ENCODE measurements at places on chromosomes 12 and 14.

GRCh38 chr12:107328442-107329133 lies 235.2 kb upstream of the CRY1 start:
- DNase-seq = peak; percentile 47

- peak; percentile 6 for DNase-seq
These were observed 14.5 kb upstream of the SLC38A2 start for GRCh38 chr12:46386877-46387629.

GRCh38 chr12:53941750-53942149 lies 3.1 kb downstream of the HOXC13 start:
- DNase-seq = no peak

GRCh38 chr14:100120522-100121269 lies 38.7 kb downstream of the DEGS2 start:
- DNase-seq = no peak

GRCh38 chr14:102510616-102511520 lies 1.3 kb upstream of the ANKRD9 start:
- DNase-seq = no peak

- no peak for DNase-seq
These were observed 4.9 kb downstream of the B4GALNT3 start for GRCh38 chr12:464484-465267.

- no peak for DNase-seq
These were observed 38.0 kb upstream of the GPATCH2L start for GRCh38 chr14:76113691-76114090.

DNA sequence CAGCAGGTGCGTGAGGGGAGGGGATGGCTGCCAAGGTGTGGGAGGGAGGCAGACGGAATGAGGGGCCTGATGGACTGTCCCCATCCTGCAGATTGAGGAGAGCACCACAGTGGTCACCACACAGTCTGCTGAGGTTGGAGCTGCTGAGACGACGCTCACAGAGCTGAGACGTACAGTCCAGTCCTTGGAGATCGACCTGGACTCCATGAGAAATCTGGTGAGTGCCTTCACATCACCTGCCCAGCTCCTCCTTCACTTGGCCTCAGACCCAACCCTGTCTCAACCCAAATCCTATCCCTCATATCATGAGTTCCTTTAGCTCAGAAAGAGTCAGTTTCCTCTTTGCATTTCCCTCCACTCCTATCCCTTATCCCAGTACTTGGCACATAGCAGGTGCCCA lies 2.7 kb downstream of the KRT18 start:
- DNase-seq = no peak

DNA sequence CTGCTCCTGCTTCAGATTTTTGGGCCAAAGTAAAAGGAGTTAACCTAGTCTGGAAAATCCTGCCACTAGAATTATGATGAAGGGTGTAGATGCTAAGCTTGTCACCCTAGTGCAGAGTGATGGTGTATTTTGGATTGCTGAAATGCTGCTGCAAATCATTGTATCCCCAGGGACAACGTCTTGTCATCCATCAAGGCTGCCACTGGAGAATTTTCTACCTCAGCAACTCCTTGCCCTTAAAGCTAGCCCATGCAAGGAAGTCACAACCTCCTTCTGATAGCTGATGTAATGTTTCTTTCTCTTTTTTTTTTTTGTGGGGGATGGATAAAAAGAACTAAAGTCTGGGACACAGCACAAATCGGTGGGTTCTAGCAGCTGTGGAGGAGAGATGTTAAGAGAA lies 139.4 kb upstream of the FRMD6 start:
- DNase-seq = no peak

GRCh38 chr14:35669782-35670181 lies 135.8 kb downstream of the INSM2 start:
- no peak for DNase-seq

DNA sequence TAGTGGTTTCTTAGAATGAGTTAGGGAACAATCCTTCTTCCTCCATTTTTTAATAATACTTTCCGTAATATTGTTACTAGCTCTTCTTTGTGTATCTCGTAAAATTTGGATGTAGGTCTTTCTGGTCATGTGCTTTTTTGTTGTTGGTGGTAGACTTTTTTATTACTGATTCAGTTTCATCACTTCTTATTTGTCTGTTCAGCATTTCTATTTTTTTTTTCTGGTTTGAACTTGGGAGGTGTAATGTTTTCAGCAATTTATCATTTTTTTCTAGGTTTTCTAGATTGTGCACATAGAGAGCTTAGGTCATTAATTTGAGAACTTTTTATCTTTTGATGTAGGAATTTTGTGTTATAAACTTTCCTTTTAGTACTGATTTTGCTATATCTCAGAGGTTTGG lies 1299.9 kb downstream of the FSCB start:
- DNase-seq = no peak

DNA sequence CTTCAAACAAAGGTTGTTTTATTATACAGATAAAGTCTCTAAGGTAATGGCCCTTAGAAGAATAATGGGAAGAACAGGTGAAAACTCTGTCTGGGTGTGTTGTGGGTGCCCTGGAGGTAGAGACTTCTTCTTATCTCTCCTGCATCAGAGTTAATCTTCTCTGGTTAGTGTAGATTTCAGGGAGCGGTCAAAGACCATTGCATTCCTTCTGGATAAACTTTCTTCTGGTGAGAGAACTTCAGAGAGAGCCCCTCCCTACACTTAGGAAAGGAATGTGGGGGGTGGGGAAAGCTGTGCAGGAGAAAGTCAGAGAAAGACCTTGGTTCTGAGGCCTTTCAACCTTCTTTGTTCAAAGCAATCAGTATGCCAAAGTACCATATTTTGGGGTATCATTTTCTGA lies 658.5 kb downstream of the DIO2 start:
- DNase-seq = no peak

DNA sequence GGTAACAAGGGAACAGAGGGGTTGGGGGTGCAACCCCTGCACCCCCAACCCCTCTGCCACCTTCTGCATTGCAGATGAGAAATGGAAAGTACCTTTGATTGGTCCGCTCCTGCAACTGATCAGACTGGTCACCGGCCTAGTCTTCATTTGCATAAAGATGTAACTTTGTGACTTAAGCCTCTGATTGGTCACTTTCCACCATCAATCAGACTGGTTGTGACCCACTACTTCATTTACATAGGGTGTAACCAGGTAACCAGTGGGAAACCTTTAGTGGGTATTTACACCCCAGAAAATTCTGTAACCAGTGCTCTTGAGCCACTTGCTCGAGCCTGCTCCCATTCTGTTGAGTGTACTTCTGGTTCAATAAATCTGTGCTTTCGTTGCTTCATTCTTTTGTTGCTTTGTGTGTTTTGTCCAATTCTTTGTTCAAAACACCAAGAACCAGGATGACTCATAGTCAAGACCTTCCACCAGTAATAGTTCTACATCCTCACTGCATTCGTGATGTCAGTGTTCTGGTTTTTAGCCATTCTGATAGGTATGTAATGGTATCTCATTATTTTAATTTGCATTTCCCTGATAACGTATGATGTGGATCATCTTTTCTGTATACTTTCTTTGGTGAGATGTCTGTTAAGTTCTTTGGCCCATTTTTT lies 30.8 kb downstream of the LEMD3 start:
- no peak for DNase-seq

- DNase-seq = no peak
These were observed 120.8 kb downstream of the SAMD4A start for GRCh38 chr14:54687750-54688119.

- DNase-seq = no peak
These were observed 557.2 kb upstream of the STXBP6 start for GRCh38 chr14:25607192-25607591.

- DNase-seq = no peak
These were observed 684 bp downstream of the KANSL2 start for GRCh38 chr12:48681399-48681709.

- DNase-seq = no peak
These were observed 140.5 kb downstream of the KCNA5 start for GRCh38 chr12:5184186-5184585.

DNA sequence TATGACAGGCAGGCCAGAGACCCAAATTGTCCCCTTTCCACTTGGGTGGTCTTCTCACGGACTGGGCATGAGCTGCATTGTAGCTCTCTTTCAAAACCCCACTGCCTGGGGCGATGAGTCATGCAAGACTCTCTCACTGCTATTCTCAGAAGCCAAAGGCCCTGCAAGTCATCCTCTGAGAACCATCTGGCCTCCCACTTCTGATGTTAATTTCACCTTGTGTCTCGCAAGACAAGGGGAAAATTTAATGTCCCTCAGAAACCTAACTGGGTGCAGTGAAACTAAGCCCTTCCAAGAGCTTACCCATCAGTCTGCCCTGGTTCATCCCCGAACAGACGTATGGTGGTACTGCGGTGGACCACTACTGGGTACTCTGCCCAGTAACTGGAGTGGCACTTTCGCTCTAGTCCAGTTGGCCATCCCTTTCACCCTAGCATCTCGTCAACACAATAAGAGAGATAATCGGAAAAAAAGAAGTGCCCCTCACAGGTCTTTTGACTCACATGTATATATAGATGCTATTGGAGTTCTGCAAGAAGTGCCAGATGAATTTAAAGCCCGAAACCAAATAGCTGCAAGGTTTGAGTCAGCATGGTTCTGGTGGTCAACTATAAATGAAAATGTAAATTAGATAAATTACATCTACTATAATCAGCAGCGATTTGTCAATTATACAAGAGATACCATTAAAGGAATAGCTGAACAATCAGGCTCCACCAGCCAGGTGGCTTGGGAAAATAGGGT lies 31.3 kb upstream of the LALBA start:
- no peak for DNase-seq

- DNase-seq = no peak
These were observed 255.5 kb downstream of the RASSF9 start for GRCh38 chr12:85580562-85581168.

- peak; percentile 46 for DNase-seq
These were observed at the start of gene IFT43 for GRCh38 chr14:75985618-75986438. IFT43 (plus strand) TSS chr14:75985763; CDS start chr14:75985787, 24 bp downstream.

GRCh38 chr12:211639-212414 lies 2.1 kb downstream of the SLC6A12 start:
- DNase-seq = no peak

DNA sequence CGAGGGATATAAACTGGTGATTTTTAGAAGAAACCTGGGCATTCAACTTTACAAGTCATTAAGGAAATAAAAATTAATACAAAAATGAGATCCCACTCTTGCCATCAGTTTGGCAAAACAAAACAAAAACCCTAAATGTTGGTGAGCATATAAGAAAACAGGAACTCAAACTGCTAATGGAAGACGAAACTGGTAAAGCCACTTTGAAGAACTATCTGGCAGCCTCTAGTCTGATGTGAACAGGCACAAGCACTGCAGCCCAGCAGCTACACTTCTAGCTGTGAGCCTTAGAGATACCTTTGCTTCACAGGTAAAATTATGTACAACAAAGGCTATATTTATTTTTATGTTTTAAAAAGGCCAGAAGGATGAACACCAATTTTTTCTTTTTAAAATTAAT lies 459.6 kb downstream of the ZFP36L1 start:
- no peak for DNase-seq

DNA sequence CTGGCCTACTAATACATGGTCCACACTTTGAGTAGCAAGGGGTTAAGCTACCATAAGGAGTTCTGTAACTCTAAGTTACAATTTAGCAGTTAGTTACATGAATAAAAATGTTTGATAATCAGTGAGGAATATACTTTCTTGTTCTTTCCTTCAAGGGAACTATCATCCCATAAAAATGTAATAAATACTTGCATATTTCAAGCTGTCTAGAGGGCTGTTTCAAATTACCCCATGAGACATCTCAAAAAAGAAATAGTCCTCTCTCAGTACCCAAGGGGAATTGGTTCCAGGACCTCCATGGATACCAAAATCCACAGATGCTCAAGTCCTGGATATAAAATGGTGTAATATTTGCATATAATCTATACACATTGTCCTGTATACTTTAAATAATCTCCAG lies 48.7 kb upstream of the GNG2 start:
- DNase-seq = no peak

- DNase-seq = no peak
These were observed 65.1 kb upstream of the FAM222A start for GRCh38 chr12:109648521-109648920.

DNA sequence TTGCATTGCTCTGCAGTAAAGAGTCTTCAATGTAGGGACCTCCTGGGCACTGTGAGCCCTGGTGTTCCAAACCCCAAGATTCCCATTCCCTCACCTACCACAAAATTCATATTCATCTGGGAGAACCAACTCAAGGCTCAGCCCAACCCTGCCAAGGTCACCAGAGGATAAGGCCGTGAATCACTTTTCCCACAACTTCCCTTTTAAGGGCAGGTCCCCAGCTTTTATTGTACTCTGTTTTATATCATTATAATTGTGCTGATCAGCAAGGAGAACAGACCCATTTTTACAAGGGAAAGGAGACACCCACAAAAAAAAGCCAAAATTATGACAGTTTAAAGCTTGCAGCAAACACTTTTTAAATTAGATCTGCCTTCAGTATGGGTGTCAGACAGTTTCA lies 363.0 kb upstream of the FKBP4 start:
- peak; percentile 38 for DNase-seq

DNA sequence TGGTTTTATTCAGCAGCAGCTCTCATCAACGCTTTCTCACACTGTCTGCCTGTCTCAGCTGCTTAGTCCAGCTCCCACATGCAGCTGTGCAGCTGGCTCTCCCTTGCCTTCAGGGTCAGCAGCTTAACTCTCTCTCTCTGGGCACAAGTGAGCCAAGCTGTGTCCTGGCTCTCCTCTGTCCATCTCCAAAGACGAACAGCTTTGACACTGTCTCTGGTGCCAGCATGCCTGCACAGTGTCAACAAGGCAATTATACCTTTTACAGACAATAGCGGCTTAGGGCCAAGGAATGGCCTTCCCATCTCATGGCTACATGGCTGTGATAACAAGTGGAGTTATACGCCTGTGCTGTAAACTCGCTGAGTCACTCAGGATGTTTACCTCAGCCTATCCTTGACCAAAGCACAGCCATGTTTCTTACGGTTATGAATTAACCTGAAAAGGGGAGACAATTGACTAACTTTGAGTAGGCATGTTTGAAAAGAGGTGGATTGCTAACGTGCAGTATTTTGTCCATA lies 38.4 kb upstream of the MANSC4 start:
- no peak for DNase-seq

- DNase-seq = no peak
These were observed 278.1 kb upstream of the SEL1L start for GRCh38 chr14:81811705-81812269.

DNA sequence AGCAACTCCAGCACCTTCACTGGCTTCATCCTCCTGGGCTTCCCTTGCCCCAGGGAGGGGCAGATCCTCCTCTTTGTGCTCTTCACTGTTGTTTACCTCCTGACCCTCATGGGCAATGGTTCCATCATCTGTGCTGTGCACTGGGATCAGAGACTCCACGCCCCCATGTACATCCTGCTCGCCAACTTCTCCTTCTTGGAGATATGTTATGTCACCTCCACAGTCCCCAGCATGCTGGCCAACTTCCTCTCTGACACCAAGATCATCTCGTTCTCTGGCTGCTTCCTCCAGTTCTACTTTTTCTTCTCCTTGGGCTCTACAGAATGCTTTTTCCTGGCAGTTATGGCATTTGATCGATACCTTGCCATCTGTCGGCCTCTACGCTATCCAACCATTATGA lies 6.8 kb downstream of the OR11G2 start:
- DNase-seq = no peak

DNA sequence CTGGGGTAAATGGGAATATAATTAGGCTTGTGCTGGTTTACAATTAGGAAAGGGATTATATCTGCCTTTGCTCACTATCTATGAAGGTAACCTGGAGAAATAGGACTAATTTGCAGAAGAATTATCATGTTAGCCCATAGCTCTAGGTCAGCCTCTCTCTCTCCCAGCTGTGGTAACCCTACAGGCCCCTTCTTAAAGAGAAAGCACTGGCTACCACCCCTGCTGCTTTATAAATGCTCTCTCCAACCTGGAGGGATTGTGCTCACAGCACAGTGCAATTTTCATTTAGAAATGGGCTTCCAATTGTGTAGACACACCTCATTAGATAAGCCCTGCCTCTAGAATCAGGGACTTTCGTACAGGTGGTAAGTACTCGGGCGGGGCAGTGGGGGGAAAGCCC lies 22.7 kb upstream of the MGST1 start:
- DNase-seq = no peak
